ENCODE measurements at places on chromosomes 6 and 20.

DNA sequence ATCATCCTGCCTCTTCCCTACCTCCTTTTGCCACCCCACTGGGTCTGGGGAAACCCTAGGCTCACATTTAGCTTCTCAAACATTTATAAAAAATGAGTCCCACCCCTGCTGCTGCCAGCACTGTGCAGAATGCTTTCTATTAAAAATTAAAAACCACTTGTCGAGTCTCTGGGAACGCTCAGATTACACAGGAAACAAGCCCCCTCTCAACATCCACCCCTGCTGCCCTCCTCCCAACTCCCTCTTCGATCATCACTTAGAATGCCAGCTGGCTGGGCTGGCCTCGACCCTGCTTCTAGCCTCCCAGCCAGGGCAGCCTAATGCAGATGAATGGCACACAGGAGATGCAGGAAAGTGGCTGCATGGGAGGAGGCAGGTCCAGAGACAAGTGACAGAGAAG is 75.8 kb downstream of the CDH22 start:
- no peak for DNase-seq

GRCh38 chr6:125314009-125314581 is 12.3 kb upstream of the HDDC2 start:
- DNase-seq = peak; percentile 74

DNA sequence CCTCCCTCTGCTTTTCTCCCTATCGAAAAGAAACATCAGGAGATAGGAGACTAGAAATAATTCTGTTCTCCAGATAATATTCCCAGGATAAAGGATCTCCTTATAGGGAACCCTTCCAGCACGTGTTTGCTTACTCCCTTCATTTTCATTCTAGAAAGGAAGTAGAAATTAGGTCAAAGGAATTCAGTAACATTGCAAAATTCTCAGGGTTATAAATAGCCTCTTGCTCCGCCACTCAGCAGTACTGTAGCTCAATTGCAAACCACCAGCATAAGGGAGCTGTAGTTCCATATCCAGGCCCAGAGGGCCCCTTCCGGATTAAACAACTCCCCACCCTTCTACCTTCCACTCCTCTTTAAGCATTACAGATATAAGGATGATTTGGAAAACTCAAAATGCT is 6.2 kb downstream of the ELMO2 start:
- DNase-seq = no peak

DNA sequence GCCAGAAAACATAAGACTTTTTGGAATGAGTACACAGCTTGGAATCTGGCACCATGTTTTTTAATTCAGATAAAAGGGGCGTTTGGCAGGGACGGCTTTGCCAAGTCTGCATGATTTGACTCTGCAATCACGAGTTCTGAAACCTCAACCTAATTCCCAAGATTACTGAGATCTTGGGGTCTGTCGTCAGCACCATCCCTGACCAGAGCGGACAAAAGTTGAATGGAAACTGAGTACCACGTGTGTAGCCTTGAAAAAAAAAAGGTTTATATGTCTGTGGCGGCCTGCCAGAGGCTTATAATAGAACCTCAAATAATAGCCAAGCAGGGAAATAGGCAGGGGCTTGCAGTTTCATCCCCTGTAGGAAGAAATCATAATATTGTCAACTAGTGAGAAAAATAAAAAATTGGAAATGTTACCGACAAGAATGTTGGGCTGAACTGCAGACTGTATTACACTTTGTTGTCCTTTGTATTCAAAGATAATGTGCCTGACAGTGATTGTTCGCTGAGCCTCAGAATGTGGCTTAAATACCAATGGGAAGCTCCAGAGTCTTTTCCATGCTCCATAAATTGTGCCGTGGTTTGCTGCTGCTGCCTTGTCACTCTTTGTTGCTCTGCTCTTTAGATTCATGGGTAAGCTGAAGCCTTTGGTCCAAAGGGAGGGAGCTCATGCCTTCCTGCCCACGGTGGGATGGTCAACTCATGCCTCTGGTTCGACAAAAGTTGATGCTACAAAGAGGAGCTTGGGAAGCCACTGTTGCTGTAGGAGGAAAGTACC is 118.8 kb upstream of the ARID1B start:
- DNase-seq = no peak

Data from SHP77 treated with DMSO at 0.1 percent for 48 hours (cell line).